NCI-H460 (cell line): ENCODE measurements at places on chromosomes 11 and 22. TPM values are rescaled to one million over a fixed set of nuclear protein-coding genes. Genes with fewer than 3 reads are reported as not detected.

Gene KRTAP5-2
- total RNA-seq = not detected in 2 replicates

Gene USP2
- total RNA-seq = 0.17 and 0.27 TPM in 2 replicates

GRCh38 chr11:120738516-120739046 lies 227.0 kb downstream of the GRIK4 start:
- no peak for DNase-seq

Gene SSTR3
- not detected in 2 replicates for total RNA-seq

- no peak for DNase-seq
Observed at GRCh38 chr11:85673393-85673792, 8.5 kb upstream of the CREBZF start.

Gene SHANK3
- 0.98 and 1.2 TPM in 2 replicates for total RNA-seq

DNA sequence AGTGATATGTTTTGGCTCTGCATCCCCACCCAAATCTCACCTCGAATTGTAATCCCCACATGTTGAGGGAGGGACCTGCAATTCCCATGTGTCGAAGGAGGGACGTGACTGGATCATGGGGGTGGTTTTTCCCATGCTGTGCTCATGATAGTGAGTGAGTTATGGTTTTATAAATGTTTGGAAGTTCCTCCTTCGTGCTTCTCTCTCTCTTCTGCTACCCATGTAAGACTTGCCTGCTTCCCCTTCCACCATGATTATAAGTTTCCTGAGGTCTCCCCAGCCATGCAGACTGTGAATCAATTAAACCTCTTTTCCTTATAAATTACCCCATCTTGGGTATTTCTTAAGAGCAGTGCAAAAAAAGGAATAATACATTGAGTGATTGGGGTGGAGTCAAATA lies 7.3 kb upstream of the CEP295 start:
- DNase-seq = no peak

GRCh38 chr11:35764417-35764816 lies 101.8 kb downstream of the TRIM44 start:
- DNase-seq = no peak

GRCh38 chr11:32940865-32941264 lies 48.3 kb downstream of the QSER1 start:
- DNase-seq = no peak

GRCh38 chr11:8605971-8606563 lies 12.0 kb upstream of the STK33 start:
- no peak for DNase-seq
